CD4-positive, alpha-beta T cell treated with Interleukin-6 at 100 ng/mL for 8 hours (primary cell): ENCODE measurements at places on chromosomes 11 and 22.
A peak's percentile ranks its signal among the peaks of the same experiment; 100 is the strongest.

- DNase-seq: no peak
These were observed 826 bp upstream of the EEF1G start for GRCh38 chr11:62574363-62575071.

GRCh38 chr11:127126986-127127385 lies 126.4 kb upstream of the KIRREL3 start:
- DNase-seq: no peak

- DNase-seq: no peak
These were observed 208.5 kb upstream of the GRIA4 start for GRCh38 chr11:105401269-105401809.

DNA sequence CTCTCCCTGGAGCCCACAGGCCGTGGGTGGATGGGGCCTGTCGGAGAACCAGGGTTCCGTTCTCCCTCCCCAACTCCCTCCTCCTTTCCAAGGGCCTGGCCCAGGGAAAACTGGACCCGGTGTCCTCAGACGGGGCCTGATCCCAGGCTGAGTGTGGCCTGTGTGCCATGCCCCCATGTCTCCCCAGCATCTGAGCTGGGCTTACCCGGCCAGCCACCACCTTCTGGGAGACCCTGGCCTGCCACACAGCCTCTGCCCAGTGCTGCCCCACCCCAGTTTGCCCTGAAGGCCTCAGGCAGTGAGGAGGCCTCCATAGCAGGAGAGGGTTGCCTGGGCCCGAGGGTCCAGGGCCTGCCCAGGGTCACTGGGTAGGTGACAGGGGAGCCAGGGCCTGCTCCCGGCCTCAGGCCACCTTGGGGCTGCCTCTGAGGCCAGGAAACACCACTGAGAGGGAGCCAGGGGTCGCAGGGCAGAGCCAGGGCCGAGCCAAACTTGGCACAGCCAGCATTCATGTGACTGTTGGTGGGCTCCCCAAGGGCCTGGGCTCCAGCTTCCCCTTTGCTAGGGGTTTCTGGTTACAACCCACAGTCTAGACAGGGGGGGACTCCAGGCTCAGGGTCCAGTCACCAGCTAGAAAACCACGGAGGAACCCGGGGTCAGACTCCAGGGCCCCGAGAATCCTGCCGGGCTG lies 590 bp upstream of the IFITM10 start:
- DNase-seq: no peak

GRCh38 chr11:128339792-128340191 lies 247.6 kb downstream of the ETS1 start:
- DNase-seq: peak; percentile 15

- no peak for DNase-seq
These were observed 21.1 kb upstream of the FAR1 start for GRCh38 chr11:13647391-13647790.
